ENCODE measurements at places on chromosomes 4 and X.

GRCh38 chr4:82501154-82501442 is 60.7 kb downstream of the TMEM150C start:
- no peaks in the 10 kb centered on the region for H3K27me3 ChIP-seq
- no peak overlapping the region for H3K27ac ChIP-seq
- H3K4me3 ChIP-seq = no peak overlapping the region
- DNase-seq = no peak

- no peaks in the 10 kb centered on the region for H3K36me3 ChIP-seq
- no peak overlapping the region for H3K27ac ChIP-seq
- DNase-seq = no peak
- H3K4me3 ChIP-seq = no peak overlapping the region
- no peaks in the 10 kb centered on the region for H3K4me1 ChIP-seq
- no peaks in the 10 kb centered on the region for H3K27me3 ChIP-seq
Measured at GRCh38 chrX:152819732-152820131, 10.8 kb downstream of the CETN2 start.

DNA sequence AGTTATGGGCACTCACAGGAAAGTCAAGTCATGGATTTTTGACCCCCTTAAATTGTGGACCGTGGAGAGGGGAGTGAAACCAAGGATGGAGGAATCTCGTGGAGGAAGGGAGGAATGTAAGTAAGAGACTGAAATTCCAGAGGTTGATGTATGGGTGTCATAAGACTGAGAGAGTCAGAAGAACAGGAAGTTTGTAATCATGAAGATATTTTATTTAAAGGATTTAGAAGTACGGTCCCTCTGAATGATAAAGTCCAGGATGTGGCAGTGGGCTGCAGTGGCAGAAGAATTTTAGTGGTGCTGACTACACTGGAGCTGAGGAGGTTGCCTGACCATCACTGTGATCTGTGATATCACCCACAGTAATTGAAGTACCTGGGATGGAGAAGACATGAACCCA is 57.8 kb downstream of the DCLK2 start:
- DNase-seq = no peak
- no peak overlapping the region for H3K4me3 ChIP-seq
- H3K36me3 ChIP-seq = no peaks in the 10 kb centered on the region

- peaks cover 9% of the 10 kb centered on the region for H3K4me1 ChIP-seq
- peaks cover 24% of the 10 kb centered on the region for H3K27me3 ChIP-seq
- no peak overlapping the region for H3K4me3 ChIP-seq
Measured at GRCh38 chr4:186730621-186731020, 7.0 kb upstream of the FAT1 start.

DNA sequence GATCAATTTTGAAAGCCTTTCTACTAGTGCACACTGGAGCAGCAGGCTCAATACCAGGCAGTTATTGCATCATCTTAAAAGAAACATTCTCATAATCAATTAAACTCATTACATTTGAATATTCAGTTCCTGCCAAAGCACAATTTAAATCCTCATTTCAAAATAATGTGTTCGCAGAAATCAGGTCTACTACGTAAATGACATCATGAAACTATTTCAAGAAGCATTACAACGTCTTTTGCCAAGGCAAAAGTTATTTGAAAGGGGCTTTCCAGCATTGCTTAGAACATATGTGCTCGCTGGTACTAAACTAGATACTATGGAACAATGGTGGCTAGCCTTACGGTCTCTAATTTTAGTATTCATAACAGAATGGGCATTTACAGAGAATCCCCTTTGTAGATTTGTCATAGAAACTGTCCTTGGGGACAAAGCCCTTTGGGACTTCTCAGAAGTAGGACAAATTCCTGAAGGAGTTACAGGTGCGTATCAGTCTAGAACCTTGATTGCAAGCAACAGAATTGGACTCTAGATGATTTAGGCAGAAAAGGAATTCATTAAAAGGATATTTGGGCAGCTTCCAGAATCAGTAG is 27.6 kb upstream of the HUWE1 start:
- H3K36me3 ChIP-seq = no peaks in the 10 kb centered on the region
- H3K4me1 ChIP-seq = no peaks in the 10 kb centered on the region
- H3K4me3 ChIP-seq = no peak overlapping the region
- H3K27ac ChIP-seq = no peak overlapping the region
- no peaks in the 10 kb centered on the region for H3K27me3 ChIP-seq

GRCh38 chrX:133608406-133608805 is 193.1 kb upstream of the GPC4 start:
- H3K27me3 ChIP-seq = no peaks in the 10 kb centered on the region
- peaks cover 3% of the 10 kb centered on the region for H3K4me1 ChIP-seq
- no peak overlapping the region for H3K27ac ChIP-seq
- DNase-seq = no peak

DNA sequence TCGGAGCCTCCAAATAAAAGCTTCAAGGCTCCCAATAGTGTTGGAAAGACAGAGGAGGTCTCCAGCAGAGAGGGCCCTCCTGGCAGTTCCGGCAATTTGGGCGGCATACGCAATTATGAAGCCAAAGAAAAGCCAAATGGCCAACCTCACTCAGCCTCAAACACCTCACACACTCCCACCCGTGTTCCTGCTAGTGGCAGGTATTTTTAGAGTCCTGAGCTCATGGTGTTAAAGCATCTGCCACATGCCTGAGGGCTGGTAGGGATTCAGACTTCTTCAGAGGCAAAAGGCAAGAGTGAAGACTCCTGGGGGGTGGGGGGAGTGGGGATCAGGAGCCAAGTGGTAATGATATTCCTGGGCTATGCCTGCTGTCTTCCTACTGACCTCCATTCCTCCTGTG is 7.4 kb downstream of the RAB33A start:
- H3K36me3 ChIP-seq = no peaks in the 10 kb centered on the region
- no peak overlapping the region for H3K4me3 ChIP-seq
- no peaks in the 10 kb centered on the region for H3K27me3 ChIP-seq
- no peak for DNase-seq
- H3K27ac ChIP-seq = no peak overlapping the region
- no peaks in the 10 kb centered on the region for H3K4me1 ChIP-seq

- no peak for DNase-seq
- H3K27ac ChIP-seq = no peak overlapping the region
- no peak overlapping the region for H3K4me3 ChIP-seq
- H3K4me1 ChIP-seq = no peaks in the 10 kb centered on the region
- no peaks in the 10 kb centered on the region for H3K27me3 ChIP-seq
- H3K36me3 ChIP-seq = no peaks in the 10 kb centered on the region
Measured at GRCh38 chr4:66045913-66046312, 375.6 kb upstream of the EPHA5 start.

DNA sequence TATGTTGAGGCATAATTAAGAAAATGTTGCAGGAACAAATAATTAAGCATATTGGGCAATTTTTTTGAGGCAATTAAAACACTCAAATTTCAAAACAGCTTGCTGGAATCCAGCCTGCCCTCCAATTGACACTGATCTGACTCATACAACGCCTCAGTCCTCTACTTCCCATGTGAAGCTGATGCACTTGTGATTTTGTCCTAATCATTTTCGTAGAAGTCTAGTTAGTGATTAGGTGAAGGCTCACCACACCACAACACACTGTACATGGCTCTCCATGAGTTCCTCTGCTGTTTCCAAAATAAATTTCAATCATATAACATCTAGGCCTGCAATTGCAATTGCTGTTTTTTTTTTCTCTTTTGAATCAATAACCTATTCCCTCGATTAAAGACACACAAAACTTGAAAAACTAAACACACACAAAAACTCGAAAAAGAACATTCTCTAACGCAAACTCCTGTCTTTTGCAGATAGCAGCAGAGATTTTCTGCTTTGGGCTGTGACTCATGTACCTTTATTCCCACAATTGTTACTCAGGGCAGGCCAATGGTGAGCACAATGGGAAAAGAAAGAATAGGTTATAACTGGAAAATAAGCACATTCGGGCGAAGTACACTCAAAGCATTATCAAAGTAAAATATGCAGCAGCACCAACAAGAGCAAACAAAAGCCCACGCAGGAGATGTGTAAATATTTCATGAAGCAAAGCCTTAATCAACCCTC is 1.7 kb downstream of the GPRIN3 start:
- DNase-seq = no peak
- H3K4me3 ChIP-seq = peak overlapping the region; percentile 74

- no peak for DNase-seq
- H3K4me3 ChIP-seq = no peak overlapping the region
Measured at GRCh38 chr4:48271626-48272025, 2.0 kb upstream of the TEC start.
